ENCODE measurements at places on chromosomes 4 and X.

GRCh38 chr4:186805020-186805820 is 81.6 kb upstream of the FAT1 start:
- no peak for DNase-seq

DNA sequence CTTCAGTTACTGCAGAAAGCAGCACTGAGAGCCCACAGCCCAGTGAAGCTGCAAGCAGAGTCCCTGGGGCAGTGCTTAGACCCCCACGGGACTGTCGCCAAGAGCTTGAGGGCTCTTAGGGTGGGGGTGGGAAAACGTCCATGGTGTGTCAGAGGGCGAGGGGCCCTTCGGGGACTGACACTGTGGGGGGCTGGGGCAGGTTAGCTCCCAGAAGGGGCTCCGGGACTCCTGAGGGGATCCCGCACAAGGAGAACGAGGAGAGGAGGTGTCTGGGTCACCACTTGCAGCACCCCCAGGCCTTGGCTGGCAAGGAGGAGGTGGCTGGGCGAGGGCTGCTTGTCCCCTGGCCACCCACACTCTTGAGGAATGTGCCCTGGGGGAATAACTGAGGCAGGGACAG is 20.8 kb downstream of the NAT8L start:
- DNase-seq = no peak

- no peak for DNase-seq
Measured at GRCh38 chr4:66223068-66223703, 552.9 kb upstream of the EPHA5 start.

GRCh38 chrX:115368876-115369275 is 79.4 kb downstream of the LUZP4 start:
- no peak for DNase-seq

GRCh38 chr4:94689155-94689860 is 68.4 kb upstream of the BMPR1B start:
- DNase-seq = no peak

DNA sequence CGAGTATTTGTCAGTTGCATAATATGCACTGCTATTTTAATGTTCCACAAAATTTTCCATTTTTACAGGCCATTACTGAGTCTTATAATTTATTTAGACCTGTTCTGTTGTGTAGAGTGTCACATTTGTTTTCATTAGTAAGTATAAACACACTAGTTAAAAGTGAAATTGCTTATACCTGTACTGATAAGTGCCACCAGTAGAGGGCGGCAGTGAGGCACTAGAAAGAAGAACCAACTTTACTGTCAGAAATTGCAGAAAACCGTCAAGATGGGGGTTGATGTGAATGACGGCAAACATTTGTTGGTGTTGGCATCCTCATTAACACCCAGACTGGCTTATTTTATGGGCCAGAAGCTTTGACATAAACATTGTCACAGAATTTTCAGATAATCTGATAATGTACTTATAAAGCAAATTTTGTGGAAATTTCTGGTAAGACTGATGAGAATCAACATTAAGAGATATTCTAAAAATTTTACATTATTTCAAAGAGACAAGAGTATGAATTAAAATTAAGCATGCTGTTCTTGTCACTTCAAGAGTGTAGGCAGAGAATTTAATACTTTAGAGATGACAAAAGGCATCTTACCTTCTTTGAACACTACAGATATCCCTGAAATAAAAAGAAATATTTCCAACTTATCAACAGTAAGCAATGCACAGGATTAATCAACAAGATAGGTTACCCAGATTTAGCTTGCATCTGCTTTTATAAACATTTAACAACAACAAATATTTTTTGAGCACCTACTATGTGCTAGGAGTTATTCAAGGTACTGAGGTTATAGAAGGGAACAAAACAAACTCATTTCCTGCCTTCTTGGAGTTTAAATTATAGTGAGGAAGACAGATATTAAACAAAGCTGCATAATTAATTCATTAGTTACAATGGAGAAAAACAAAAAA is 24.9 kb downstream of the ALPK1 start:
- peak; percentile 61 for DNase-seq

GRCh38 chr4:10013722-10014121 is 7.6 kb downstream of the SLC2A9 start:
- DNase-seq = no peak

DNA sequence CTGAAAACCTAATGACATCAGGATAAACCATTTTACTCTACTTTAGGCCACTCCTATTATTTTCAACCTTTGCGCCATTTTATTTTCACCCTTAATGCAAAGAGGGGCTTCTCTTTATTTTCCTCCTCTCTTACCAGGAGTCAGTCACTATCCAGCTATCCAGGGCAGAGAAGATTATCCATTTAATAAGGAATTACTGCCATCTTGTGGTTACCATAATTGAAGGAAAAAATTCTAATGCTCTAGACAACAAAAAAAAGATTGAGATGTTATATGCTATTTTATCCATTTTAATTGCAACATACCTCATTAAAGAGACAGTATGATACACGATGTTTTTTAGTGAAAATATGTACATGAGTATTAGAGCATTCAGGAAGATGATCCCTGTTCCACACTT is 514.5 kb upstream of the FAM241A start:
- DNase-seq = no peak

GRCh38 chr4:66123831-66124413 is 453.6 kb upstream of the EPHA5 start:
- DNase-seq = no peak

GRCh38 chrX:132821974-132822633 is 136.3 kb downstream of the HS6ST2 start:
- no peak for DNase-seq

- DNase-seq = no peak
Measured at GRCh38 chr4:142686081-142686480, 160.0 kb downstream of the INPP4B start.

DNA sequence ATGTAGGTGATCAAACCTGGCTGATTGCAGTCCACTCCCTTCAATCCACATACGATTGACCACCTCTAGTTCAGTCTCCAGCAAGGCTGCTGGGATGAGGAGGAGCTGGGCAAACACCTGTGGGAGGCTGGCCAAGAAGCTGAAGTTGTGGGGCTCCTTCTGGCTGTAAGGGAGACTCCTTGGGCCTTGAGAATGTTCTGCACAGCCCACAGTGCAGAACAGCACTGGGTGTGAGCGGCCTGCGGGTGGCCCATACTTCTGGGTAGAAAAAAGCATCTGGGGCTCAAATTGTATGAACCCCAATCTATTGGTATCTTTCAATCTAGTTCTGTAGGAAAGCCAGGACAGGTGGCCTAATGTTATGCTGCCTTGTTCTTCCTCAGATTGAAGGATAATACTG is 1608.8 kb upstream of the PCDH10 start:
- no peak for DNase-seq

DNA sequence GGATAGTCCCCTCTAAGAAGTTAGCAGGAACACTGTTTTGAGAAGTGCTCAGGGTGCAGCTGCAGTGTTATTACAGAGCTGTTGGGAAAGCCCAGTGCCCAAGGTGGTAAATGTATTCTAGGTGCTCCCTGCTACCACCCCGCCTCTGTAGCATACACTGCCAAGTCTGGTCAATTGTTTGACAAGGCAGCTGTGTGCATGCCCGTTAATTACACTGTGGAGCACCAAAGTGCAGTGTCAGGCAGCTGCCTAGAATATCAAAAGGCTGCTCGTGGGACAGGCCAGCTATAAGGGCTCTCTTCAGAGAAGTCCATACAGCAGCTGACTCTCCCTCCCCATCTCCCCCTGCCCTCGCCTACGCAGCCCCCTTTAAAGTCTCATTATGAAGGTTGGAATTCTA is 99.9 kb upstream of the KLHL13 start:
- DNase-seq = no peak

- DNase-seq = no peak
Measured at GRCh38 chr4:134777606-134778005, 576.0 kb upstream of the PABPC4L start.

- DNase-seq = no peak
Measured at GRCh38 chrX:70769659-70770227, 138.8 kb downstream of the TEX11 start.

GRCh38 chrX:16186380-16187007 is 19.2 kb downstream of the MAGEB17 start:
- DNase-seq = no peak

- DNase-seq = no peak
Measured at GRCh38 chr4:89285745-89286144, 21.9 kb downstream of the GPRIN3 start.

DNA sequence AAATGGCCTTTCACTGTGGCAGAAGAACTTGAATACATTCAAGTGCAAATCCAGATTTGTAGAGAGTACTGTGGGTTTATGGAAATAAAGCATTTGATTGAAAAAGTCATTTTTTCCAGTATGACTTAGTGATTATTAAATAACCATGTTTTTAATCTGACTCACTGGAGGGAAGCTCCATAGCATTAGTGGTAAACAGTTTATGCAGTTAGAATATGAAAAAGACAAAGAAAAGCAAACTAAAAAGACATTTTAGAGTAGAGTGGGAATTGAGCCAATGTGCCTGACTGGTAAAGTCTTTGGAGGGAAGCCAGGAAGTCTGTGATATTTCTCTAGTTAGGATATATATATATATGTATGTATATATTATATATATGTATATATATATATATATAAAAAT is 53.4 kb downstream of the FAT4 start:
- no peak for DNase-seq

DNA sequence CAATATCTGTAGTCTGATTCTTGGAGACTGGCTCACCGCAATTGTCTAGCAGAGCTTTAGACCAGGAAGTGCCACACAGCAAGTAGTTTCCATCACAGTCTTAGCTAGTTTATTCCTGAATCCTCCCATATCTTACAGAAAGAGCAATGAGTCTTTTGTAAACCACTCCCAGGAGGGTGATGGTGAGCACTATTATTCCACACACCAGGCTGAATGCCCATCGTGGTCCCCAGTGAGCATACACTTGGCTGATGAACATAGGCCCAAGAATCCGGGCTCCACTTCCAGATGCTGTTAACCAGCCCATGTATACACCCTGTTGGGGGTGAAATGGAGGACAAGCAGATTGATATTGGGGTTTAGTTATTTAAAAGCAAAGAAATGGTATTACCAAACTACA is 39.8 kb downstream of the PLK4 start:
- DNase-seq = no peak

- DNase-seq = no peak
Measured at GRCh38 chr4:8545439-8545765, 34.8 kb upstream of the GPR78 start.

GRCh38 chr4:169199184-169199583 is 71.6 kb downstream of the SH3RF1 start:
- no peak for DNase-seq

GRCh38 chr4:153595894-153596601 is 88.0 kb upstream of the TLR2 start:
- no peak for DNase-seq

DNA sequence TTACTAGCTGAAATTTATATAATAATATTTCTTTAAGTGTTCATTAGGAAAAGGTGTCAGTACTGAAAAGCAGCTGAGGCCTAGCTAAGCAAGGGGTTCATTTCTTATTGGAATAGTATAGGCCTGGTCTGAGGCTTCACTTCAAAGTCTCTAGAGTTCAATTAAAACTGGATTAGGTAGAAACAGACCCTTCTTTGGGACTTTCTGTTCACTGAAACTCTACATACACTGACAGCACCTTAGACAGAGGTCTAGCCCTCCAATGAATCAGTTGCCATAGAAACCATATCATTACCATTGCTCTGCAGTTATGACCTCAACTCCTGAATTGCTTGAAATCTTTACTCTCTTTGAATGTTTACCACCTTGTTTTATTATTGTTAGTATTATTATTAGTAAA is 86.4 kb upstream of the MAB21L2 start:
- no peak for DNase-seq

DNA sequence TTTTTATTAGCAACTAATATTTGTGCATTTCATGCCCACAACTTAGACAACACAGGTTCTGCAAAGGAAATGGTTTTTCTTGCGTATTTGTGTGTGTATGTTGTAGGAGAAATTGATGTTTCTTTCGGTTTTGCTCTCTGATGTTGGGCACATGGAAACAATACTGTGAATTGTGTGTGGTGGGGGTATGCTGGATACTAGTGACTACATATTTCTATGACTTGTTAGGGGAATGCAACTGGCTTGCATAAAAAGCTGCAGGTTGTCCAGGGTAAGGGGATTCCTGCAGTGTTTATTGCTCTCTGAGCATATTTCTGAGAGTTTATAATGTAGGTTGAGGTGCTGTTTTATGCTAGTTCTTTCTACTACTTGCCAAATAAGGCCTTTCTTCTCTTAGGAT is 11.6 kb downstream of the DLG3 start:
- DNase-seq = no peak

DNA sequence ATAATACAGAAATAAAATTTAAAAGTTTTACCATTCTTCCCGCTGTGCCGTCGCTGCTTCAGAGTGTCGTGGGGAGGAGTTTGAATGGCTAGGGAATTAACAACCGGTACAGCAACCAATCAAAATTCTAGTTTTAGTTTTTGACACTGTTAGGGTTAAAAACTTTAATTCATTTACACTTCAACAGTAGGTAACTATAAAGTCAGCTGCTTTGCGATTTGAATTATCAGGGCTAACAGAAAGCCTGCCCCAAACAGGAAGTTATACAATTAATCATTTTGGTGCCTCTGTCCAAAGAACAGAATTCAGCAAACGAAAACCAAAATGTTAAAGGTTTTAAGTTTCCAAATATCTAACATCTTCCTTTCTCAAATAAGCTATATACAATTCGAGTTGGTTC is 2.3 kb downstream of the HNRNPD start:
- DNase-seq = no peak

DNA sequence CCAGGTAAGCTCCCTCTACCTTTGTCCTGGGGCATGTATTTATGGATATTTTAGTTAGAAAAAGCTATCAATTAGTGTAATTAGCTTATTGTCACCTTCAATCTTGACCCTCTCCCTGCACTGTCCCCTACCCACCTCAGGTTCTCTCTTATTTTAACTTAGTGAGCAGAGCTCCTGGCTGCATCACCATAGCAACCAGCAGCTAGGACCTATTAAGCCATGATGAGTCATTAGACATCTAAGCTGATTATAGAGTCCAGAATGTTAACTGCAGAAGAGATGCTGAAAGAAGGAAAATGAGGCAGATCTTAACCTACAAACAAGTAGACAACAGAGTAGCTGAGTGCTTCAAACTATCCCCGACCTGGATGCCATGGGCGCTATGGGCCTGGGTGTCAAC is 36.6 kb downstream of the MAGEE2 start:
- no peak for DNase-seq

GRCh38 chr4:185592845-185593488 is 57.7 kb upstream of the PDLIM3 start:
- DNase-seq = no peak

- DNase-seq = no peak
Measured at GRCh38 chr4:20281453-20281852, 29.7 kb downstream of the SLIT2 start.

GRCh38 chrX:16120431-16120830 is 2.9 kb upstream of the GRPR start:
- no peak for DNase-seq

- no peak for DNase-seq
Measured at GRCh38 chr4:8085491-8086117, 73.0 kb downstream of the ABLIM2 start.

GRCh38 chrX:16946971-16947562 is 609 bp downstream of the REPS2 start:
- peak; percentile 12 for DNase-seq

Measured in central memory CD8-positive, alpha-beta T cell (primary cell).